Mononuclear cell (primary cell): ENCODE measurements at places on chromosomes 7 and 10. TPM values are rescaled to one million over a fixed set of nuclear protein-coding genes. Genes with fewer than 3 reads are reported as not detected.

Gene MSMB
- not detected for total RNA-seq

Gene COL26A1
- 0.21 TPM for total RNA-seq

Gene ITPRID1
- 0.73 TPM for total RNA-seq

Gene FOXI2
- not detected for total RNA-seq

Gene TMEM273
- total RNA-seq: 3.5 TPM

Gene VENTX
- 2.0 TPM for total RNA-seq

Gene ANLN
- 3.7 TPM for total RNA-seq

Gene FLNC
- under 0.01 TPM for total RNA-seq

Gene CHAT
- not detected for total RNA-seq

Gene ADCY1
- under 0.01 TPM for total RNA-seq

Gene HOGA1
- not detected for total RNA-seq

Gene STEAP1B
- total RNA-seq: 1.8 TPM

Gene IQCE
- total RNA-seq: 2.7 TPM
